NCI-H1092 (cell line): ENCODE measurements at places on chromosomes 12 and 14.

DNA sequence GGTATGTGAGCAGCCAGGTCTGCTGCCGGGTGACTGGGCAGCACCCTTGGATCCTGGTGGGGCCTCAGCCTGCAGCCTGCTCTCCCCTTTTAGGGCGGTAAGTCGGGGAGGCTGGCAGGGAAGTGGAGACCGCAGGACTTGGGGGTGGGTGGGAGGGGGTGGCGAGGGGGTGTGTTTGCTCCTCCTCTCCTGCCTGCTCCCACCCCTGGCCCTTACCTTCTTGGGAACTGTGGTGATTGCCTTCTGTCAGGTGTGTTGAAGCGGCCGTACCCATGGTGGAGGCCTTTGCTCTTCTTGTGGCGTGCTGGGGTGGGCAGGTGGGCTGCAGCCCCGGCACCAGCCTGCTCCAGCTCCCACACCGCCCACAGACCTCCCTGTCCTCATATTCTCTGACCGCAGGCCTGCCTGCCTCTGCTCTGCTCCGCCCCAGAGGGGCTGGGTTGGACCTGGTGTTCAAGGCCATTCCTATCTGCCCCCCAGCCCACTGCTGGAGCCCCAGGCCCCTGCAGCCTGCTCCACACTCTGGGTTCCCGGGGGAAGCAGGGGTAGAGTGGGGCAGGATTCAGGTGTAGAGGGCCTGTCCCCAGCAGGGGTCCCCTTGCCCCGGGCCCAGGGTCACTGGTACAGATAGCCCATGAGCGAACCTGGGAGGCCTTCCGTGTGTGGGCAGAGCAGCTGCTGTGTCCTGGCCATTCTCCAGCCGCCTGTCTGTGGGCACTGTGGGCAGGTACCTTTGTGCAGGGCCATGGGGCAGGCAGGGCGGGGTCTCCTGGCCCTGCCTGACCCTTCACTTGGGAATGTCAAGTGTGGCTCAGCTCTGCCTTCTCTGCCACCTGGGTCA is 5.2 kb downstream of the TEDC1 start:
- no peak for DNase-seq

GRCh38 chr12:2453076-2453760 is 341.6 kb upstream of the FKBP4 start:
- no peak for DNase-seq

DNA sequence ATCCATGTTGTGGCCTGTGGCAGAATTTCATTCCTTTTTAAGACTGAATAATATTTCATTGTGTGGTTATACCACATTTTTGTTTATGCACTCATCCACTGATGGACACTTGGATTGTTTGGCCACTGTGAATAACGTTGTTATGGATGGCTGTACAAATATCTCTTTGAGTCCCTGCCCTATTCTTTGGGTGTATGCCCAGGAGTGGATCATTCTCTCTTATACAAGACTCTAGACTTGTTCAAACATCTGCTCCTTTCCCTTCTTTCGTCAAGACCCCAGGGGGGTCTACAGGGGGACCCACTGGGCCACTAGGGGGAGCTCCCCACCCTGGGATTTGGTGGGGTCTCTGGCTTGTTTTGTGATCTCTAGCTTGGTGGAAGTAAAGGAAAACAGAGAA is 77.4 kb downstream of the FBXL14 start:
- no peak for DNase-seq

- no peak for DNase-seq
Measured at GRCh38 chr14:49950275-49951228, 57.7 kb downstream of the ARF6 start.

- DNase-seq = no peak
Measured at GRCh38 chr12:108157870-108158459, 28.9 kb downstream of the WSCD2 start.

- DNase-seq = no peak
Measured at GRCh38 chr14:64235652-64236640, 58.2 kb downstream of the ESR2 start.

DNA sequence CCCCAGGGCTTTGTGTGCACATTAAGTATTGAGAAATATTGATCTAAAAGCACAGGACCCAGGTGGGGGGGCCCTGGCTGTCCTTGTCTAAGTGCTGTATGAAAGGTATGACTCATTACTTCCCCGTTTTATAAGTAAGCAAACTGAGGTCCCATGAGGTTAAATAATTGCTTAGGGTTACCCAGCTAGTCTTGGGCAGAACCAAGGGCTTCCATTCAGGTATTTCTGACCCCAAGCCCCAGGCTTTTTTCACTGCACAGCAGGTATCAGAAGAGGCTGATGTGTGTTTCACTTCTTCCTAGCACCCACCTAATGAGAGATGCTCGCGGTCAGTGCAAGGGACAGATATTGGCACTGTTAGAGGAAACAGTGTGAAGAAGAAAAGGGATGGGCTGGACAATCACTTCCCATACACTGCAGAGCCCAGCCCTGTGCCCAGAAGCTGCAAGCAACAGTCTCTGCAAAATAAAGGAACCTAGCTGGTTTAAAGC is 4.7 kb upstream of the TC2N start:
- no peak for DNase-seq

- DNase-seq = no peak
Measured at GRCh38 chr12:27560126-27560525, 36.1 kb downstream of the PPFIBP1 start.

DNA sequence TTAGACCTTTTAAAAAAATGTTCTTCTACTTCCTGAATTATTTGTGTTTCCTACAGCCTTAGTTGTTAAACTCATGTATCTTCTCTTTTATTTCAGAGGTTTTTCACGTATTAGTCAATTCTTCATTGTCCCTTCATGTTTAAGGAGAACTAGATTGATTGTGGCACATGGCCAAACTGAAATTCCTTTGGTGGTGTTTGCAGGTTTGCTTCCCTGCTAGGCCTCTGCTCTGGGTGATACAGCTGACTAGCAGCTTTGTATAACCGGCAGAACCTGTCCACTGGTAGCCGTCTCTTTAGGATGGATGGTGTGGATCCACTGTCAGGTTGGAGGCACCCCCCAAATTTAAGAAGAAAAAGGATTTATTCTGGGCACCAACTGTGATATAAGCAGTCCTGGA is 262.1 kb downstream of the FBXL14 start:
- DNase-seq = no peak

DNA sequence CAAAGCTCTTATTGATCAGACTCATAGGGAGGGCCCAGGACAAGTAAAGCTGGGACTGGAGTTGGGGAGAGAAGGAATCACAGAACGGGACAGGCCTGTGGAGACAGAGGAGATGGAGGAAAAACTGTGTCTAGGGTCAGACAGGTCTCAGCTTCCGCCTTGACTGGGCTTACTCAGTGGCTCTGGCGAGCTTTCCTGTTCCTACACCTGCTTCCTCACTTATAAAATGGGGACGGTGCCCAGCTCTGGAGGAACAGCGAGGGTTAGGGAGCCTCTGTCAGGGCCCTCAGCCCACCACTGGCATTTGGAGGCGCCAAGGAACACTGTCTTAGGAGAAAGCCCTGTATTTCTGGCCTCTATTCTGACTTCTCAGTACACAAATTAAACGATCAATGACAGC is 34.7 kb downstream of the SETD3 start:
- no peak for DNase-seq
